T-helper 2 cell treated with Interferon-gamma antibody and Interleukin-4, amounts not matched to agents 5 μg/mL and 100 μg/mL, for 36 hours (primary cell): ENCODE measurements at places on chromosomes 7 and 10.

DNA sequence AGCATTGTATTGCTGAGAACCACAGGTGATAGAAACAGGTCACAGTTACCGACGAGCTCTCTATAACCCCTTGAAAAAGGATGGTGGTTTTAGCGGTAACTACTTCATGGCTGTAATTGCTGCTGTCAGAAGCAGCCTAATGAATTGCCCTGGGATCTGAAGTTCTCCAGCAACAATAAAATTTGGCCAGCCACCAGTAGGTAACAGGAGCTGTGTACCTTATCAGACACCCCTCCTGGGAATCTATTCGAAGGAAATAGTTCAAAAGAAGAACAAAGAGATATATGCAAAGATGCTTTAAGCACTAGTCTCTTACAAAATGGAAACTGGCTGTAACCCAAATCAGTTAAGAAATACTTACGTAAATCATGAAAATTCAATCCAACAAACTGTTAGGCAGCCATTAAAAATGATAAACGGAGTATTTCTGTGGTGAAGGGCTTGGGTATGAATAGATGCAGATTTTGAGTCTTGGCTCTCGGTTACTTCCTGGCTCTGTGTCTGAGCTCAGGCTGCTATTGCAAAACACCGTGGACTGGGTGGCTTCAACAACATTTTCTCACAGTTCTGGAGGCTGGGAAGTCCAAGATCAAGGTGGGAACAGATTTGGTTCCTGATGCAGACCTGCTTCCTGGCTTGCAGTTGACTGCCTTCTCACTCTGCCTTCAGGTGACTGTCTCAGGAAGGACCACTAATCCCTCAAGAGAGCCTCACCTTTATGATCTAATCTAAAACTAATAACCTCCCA is 1.6 kb downstream of the MSRB2 start:
- H3K27ac ChIP-seq, result peak overlapping the region; percentile 75
- peaks cover 30% of the 10 kb centered on the region for H3K4me1 ChIP-seq
- DNase-seq, result peak; percentile 6
- H3K4me3 ChIP-seq, result peak overlapping the region; percentile 87

DNA sequence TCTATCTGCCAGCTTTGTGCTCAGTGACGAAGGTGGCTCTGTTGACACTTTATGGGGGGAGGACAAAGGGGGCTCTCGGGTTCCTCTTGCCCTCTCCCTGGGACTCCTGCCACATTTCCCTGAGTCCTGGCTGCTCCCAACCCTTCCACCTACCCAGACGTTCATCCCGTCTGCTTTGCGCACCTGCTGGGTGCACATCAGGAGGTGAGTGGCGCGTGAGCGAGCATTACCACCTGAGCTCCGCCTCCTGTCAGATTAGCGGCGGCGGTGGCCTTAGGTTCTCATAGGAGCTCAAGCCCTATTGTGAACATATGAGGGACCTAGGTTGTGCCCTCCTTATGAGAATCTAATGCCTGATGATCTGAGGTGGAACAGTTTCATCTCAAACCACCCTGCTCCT is 137.2 kb downstream of the DYNC2I1 start:
- no peak overlapping the region for H3K27ac ChIP-seq
- DNase-seq, result no peak
- H3K36me3 ChIP-seq, result no peaks in the 10 kb centered on the region
- peaks cover 38% of the 10 kb centered on the region for H3K27me3 ChIP-seq
- H3K4me1 ChIP-seq, result peaks cover 7% of the 10 kb centered on the region

DNA sequence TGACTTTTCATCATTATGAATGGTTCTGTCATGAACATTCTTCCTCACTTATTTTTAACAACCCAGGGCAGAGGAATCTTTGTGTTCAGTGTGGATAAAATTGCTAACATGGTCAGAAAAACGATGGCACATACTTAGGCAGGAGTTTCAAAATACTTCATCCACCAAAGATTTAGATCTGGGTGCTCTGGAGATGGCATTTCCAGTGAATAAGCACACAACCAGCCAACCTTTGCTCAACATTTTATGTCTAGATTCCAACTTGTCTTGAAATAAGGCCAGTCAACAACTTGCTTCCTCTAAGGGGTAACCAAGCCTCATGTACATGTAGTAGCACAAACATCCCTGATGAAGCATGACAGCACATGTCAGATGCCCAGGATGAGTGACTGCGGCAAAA is 33.4 kb upstream of the ADRB1 start:
- DNase-seq, result no peak
- H3K4me3 ChIP-seq, result no peak overlapping the region
- H3K27me3 ChIP-seq, result peaks cover 23% of the 10 kb centered on the region
- no peak overlapping the region for H3K27ac ChIP-seq

- peak within 1 kb of the TSS; percentile 92 for H3K4me3 ChIP-seq
- DNase-seq, result peak; percentile 74
- peaks cover 25% of the 10 kb centered on the region for H3K4me1 ChIP-seq
- H3K27me3 ChIP-seq, result no peaks in the 10 kb centered on the region
- peak within 1 kb of the TSS; percentile 90 for H3K27ac ChIP-seq
- peaks cover 21% of the 10 kb centered on the region for H3K36me3 ChIP-seq
Measured at GRCh38 chr10:133276435-133277201, at the start of gene ADAM8. TSS of gene ADAM8 (minus strand) at chr10:133276868. CDS start at chr10:133276817, 51 bp downstream.

- no peak for DNase-seq
- H3K36me3 ChIP-seq, result no peaks in the 10 kb centered on the region
- H3K4me3 ChIP-seq, result no peak overlapping the region
- H3K27me3 ChIP-seq, result peaks cover 26% of the 10 kb centered on the region
- H3K27ac ChIP-seq, result no peak overlapping the region
- H3K4me1 ChIP-seq, result no peaks in the 10 kb centered on the region
Measured at GRCh38 chr10:9311702-9312499, 1257.4 kb downstream of the GATA3 start.

DNA sequence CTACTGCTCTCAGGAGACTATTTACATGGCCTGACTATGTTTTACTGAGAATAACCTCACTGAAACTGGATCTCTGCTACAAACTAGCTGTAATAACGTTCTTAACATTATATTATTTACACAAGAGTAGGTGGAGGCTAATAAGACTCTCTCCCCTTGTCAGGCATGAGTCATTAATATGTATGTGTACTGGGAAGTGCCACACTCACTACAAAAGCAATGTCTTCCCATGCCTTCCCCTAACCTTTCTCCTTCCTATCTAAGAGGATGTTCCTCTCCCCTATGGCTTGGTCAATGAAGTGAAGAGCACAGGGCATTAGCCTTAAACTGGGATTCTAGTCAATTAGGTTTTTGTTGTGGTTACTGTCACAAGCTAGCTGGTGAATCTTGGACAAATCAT is 147.9 kb downstream of the DGKB start:
- no peaks in the 10 kb centered on the region for H3K27me3 ChIP-seq
- DNase-seq, result no peak
- H3K36me3 ChIP-seq, result no peaks in the 10 kb centered on the region
- H3K4me1 ChIP-seq, result no peaks in the 10 kb centered on the region
- H3K27ac ChIP-seq, result no peak overlapping the region

- H3K4me3 ChIP-seq, result peak within 1 kb of the TSS; percentile 99
- peaks cover 49% of the 10 kb centered on the region for H3K36me3 ChIP-seq
- H3K27me3 ChIP-seq, result peaks cover 1% of the 10 kb centered on the region
Measured at GRCh38 chr7:50304129-50304910, at the start of gene IKZF1. TSS of gene IKZF1 (plus strand) at chr7:50304716. CDS start at chr7:50319062, 14,346 bp downstream.
